ENCODE measurements at places on chromosomes 2 and 18.

GRCh38 chr2:31694444-31694843, 113.7 kb upstream of the SRD5A2 start:
- no peak for DNase-seq

GRCh38 chr2:160576054-160576499, 82.5 kb upstream of the RBMS1 start:
- DNase-seq, result no peak

GRCh38 chr2:202172439-202173211, 65.8 kb downstream of the SUMO1 start:
- no peak for DNase-seq

DNA sequence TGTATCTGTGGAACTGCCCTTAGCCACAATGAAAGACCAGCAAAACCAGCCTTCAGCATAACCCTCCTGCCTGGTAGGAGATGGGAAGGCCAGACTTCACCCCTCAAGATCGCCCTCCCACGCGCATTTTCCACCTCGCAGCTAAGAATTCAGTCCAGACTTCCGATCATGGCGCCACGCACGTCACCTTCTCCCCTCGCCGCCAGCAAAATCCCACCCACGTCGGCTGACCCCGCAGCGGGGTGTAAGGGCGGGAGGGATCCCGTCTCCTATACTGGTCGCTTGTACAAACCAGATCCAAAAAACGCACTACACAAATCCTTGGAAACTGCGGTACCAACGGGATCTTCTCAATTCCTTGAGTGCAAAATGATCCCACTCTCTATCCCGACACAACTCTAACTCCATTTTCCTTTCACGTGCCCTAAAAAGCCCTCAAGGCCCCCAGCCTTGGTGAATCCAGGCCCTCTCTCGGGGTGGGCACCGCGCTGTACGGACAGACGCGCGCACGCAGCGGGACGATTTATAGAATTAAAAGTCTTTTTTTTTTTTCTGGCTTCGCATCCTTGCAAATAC, 1.0 kb upstream of the BMPR2 start:
- peak; percentile 83 for DNase-seq

GRCh38 chr18:62611453-62612288, 88.8 kb downstream of the ZCCHC2 start:
- DNase-seq, result peak; percentile 67

- no peak for DNase-seq
Measured at GRCh38 chr18:62288665-62289008, 36.5 kb upstream of the TNFRSF11A start.

GRCh38 chr2:213247566-213247965, 36.7 kb upstream of the SPAG16 start:
- no peak for DNase-seq

DNA sequence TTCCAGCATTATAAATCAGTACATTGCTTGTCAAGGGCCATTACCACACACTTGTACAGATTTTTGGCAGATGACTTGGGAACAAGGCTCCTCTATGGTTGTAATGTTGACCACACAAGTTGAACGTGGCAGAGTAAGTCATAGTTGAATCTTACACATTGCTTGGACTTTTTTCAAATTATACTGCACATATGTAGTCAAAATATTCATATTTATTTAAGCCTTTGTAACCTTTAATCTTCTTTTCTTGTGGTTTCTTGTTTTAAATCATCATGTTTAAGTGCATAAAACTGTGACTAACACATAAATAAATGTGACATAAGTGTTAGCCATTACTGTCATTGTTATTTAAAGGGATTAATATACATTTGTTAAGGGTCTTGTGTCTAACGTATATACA, 52.1 kb upstream of the EPB41L5 start:
- DNase-seq, result no peak

GRCh38 chr2:19775838-19776237, 125.9 kb downstream of the TTC32 start:
- no peak for DNase-seq

DNA sequence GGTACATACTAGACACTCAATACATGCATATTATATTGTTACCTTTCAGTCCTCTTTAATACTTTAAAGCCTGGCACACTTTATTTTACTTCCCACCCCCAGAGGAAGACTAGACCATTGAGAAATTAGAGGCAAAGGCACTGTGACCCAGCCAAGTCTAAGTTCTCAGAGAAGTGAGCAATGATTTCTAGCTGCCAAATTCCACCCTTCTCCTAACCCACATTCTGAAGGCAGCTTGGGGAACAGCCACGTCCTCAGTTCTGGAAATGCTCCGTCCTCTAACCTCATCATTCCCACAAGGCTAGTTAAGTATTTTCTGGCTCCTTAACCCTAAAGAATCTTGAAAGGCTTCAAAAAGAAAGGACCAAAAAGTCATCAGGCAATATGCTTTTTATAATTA, 86.6 kb downstream of the COL5A2 start:
- no peak for DNase-seq

DNA sequence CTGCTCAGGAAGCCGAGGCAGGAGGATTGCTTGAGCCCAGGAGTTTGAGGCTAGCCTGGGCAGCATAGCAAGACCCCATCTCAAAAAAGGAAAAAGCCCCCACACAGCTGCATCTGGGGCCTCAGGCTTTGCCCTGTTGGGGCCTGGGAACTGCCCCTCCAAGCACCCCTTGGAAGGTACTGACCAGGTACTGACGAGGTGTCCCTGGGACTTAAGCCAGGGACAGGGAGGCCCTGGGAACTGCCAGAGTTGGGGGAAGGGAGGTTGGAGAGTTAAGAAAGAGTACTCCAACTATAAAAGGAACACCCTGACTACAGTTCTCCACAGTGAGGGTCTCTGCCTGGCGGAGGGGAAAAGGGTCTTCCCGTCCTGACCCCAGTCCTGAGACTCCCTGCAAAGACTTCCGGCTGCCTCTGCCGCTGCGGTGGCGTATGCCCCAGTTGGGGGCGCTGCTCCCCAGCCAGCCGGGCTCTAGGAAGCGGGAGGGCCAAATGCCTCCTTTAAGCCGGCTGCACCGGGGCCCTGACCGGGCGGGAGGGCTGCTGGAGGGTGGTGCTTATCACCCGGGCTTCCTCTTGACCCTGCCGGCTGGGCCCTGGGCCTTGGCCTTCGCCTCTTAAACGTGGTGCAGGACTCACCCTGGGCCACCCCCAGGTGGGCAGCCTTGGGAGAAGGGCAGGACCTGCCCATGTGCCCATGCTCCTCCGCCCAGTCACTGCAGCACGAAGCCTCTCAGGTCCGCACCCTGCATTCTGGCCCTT, 12.8 kb downstream of the SLC30A3 start:
- DNase-seq, result peak; percentile 96

DNA sequence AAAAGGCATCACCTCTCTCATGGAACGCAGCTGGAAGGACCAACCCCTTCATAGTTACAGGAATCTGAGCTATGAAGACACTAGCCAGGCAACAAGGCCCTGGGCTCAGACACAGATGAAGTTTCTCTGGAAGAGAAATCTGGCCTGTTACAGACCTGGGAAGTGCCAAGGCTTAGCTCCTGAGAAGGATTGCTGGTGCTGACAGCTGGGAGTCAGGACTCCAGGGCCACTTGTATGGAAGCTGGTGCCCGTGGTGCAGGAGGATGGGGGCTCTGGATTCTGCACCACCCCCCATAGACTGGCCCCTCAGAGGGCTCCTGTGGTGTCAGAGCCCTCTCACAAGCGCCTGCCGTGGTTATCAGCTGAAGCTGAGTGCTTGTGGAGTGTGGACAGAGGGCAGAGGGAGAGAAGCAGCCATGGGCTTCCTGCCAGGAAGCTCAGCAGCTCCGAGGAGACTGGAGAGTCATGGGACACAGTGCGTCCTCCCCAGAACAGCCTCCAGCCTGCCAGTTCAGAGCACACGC, 87.3 kb upstream of the LCLAT1 start:
- DNase-seq, result no peak

DNA sequence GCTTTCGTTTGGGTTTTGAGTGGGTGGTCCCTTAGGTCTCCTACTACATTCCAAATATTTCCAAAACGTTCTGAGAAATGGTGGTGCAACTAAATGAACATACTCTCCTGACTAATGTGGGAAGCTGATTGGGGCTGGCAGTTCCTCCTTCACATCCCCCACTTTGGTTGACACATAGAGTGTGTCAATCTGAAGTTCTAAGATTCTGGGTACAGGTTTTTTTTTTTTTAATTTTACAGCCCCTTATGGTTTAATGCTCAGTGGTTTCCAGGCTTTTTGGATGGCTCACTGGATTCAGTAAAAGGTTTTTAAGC, 58.4 kb upstream of the ITGB6 start:
- DNase-seq, result no peak

DNA sequence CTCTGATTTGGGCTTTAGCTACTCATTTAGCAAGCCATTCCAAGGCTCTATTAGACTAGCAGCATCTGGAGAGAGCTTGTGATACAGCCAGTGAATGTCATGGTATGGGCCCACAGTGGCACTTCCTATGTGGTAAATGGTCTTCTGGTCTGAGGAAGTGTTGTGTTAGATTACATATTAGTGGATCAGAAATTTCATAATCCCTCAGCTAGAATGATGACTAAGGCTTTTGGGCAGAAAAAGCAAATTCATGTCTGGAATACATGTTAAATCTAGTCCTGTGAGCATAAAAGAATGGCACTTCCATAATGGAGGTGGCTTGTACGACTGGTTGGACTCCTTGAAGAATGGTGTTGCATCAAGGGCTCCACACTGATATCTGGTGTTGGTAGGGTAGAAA, 436.8 kb upstream of the CWC22 start:
- no peak for DNase-seq

DNA sequence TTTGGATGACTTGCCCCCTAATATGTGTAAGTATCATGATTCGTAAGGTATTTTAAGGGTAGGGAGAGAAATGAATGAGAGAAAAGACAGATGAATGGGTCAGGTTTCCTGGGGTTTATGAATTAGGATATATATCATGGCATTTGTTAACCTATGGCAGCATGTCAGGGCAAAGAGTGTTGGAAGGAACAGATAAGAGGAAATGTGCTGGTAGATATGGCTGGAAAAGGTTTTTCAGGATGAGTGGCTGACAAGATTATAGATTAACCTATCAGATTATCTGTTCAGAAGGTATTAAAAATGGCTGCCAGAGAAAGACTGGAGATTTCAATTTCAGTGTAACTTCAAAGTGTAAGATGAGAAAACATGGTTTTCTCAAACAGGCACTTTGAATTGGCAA, 67.8 kb downstream of the SRBD1 start:
- no peak for DNase-seq

DNA sequence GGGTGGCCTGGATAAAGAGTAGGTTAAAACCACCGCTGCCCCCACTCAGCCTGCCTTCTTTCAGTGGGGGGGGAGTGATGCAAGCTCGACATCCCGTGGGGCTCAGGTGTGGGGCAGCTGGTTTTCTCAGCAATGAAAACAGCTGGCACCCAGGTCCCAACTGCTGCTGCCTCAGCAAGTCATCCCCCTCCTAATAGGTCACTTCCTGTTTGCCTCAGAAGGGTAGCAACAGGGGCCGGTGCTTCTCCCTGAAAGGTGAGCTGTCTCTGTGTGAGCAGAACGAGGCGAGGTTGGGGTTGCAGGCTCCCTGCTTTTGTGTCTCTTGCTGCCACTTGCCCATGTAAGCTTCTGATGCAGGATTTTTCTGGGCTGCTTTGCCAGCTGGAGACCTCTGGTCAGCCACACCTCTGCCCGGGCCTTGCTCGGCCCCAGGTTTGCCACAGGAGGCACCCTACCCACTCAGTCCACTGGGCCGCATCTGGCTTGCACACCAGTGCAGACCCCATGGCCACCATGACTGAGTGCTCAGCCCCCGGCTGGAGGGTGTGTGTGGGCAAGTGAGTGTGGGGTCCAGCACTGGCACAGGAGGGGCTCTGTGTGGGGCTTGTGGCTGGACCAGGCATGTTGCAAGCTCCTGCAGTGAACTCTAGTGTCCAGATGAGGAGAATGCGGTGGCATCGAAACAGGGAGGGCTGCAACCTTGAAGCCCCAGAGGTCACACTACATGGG, 11.5 kb upstream of the ASB1 start:
- DNase-seq, result peak; percentile 87

DNA sequence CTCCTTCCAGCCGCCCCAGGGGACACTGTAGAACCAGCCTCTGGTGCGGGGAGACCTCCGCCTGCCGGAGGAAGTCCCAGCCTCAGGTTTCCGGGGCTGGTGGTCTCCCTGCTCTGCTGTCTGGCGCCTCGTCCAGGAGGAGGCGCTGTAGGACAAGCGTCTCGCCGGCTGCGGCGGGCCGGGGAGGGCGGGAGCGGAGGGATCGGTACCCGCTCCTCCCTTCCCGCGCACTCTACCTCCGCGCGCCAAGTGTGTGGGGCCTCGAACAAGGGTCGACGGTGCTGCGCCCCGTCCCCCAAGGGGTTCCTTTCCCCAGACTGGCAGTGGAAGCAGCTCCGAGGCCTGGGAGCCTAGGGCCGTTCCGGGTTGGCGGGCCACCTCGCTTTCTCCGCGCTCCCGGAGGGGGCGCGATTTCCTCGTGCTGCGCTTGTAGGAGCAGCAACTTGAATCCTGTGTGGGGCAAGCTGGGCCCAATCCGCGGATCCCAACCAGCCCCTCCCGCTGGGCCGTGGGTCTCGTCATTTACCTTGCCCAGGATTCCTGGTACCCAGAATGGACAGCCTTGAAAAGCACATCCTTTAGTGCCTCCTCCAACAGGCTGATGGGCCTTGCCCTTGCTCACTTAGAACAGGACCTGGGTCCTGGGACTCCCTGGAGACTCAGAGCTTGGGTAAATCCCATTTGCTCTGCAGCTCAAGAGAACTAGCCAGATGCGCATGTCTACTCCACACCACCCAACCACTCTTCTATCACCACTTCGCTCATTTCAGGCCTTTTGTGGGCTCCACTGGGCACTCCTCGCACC, 10.6 kb upstream of the HOXD4 start:
- peak; percentile 95 for DNase-seq

DNA sequence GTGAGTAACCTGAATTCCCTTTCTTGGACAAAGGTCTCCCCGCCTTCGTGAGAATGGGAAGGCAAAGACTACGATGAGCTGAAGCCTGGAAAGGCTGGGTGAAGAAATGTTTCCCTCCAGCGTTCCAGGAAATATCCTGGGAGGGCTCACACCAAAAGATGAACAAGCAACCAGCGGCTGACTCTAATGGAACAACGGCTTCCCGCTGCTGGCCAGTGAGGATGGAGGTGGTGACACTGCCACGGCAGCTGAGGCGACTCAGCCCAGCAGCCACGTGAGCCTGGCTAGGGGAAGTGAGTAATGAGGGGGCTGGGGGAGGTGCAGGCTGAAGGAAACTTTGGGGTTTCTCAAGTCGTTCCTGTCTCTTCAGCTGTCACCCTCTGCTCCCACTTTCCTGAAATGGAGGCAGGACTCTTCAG, 105.0 kb upstream of the SMAD7 start:
- no peak for DNase-seq
